ENCODE measurements at places on chromosomes 2 and 18.

- no peak for DNase-seq
These were observed 104.4 kb upstream of the MAPRE2 start for GRCh38 chr18:34936772-34937171.

- DNase-seq: no peak
These were observed 41.1 kb downstream of the LIMS1 start for GRCh38 chr2:108575132-108575966.

DNA sequence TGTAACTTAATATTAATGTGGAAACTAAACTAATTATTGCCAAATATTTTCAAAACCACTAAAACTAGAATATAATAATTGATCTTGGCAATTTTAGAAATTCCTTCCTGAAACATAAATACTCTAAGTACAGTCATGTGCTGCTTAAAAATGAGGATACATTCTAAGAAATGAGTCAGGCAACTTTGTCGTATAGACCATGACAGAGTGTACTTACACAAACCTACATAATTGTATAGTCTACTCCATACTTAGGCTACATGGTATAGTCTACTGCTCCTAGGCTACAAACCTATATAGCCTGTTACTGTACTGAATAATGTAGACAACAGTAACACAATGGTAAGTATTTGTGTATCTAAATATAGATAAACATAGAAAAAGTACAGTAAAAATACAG is 27.6 kb downstream of the FEZ2 start:
- no peak for DNase-seq

DNA sequence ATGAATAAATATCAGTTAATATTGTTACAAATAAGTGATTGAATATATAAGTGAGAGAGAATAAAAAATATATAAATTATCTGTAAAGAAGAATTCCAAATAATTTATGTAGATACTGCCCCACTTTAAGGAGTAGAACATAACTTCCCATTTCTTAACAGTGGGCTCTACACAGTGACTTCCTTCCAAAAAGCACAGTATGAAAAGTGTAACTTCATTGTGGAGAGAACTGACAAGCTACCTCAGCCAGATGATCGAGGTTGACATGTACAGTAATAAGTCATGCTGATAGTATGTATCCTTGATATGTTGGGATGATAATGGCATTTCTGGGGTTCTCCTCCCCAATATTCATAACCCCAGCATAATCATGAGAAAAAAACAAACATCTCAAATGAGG is 191.9 kb upstream of the FN1 start:
- no peak for DNase-seq

DNA sequence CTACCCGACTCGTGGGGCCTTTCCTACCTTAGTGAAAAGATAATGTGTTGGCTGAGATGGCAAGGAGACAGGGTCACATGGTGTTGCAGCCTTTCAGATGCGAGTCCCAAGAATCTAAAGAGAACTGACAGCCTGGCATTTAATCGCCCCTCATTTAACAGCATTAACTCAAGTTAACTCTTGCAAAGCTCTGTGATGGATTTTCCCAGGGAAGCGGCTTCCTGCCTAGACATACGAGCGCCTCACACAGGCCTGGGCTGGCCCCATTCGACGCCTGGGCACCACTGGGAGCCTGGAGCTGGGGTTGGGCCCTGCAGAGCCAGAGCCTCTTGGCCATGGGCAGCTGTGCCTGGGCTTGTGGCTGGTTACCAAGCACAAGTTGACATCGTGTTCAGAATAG is 140.8 kb downstream of the SEPTIN10 start:
- DNase-seq: no peak

- DNase-seq: no peak
These were observed 27.5 kb downstream of the TFCP2L1 start for GRCh38 chr2:121257480-121257840.

DNA sequence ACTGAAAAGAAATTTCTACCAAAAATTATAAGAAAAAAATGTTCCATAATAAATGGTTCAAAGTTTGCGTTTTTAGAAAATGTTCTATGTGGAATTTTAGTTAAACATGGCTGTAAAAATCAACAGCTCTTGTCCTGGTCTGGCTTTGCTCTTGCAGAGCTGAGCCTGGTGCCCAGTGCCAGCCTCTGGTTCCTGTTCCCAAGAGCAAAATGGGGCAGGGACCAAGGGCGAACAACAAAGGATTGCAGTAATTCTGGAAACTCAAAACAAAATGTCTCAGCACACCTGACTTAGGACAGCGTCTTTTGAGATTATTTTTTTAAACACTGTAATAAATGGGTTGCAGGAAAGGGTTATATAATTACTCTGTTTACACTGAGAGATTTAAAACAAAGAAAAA is 174.7 kb downstream of the ANAPC1 start:
- DNase-seq: no peak

Data from CD4-positive, CD25-positive, alpha-beta regulatory T cell (primary cell).